ENCODE measurements at places on chromosomes 5 and 9. TPM values are rescaled to one million over a fixed set of nuclear protein-coding genes. Genes with fewer than 3 reads are reported as not detected.
A peak's percentile ranks its signal among the peaks of the same experiment; 100 is the strongest.

DNA sequence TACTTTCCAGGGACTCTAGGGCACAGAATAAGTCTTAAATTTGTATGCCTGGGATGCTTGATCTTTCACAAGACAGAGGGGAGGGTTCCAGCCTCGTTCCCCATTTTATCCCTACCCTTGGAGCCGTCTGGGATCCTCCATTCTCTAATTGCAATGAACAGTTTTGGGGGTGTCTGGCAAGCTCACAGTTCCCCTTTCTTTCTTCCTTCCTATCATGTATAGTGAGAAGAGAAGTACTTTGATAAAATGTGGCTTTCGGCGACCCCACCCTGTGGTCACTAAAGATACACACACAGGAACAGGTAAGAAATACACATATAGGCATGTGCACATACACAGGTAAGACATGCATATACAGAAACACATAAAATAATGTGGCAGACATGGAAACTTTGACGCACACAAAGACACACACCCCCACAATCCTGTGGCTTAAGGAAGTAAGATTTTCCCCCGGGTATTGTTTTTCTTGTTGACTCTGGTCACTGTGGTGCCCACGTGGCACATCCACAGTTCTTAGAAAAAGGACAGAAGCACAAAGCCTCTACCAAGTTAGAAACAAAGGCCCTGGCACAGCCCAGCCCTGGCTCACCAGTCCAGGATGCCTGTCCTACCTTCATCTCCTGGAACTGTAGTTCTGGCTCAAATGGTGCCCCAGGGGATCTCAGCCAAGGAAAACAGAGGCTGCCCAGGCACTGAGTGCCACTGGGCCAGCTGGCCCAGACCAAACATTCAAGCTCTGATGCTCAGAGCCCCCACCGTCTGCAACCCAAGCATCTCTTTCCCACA is 6.3 kb upstream of the SMU1 start:
- H3K27me3 ChIP-seq, result no peaks in the 10 kb centered on the region
- peak; percentile 51 for DNase-seq
- H3K27ac ChIP-seq, result peak overlapping the region; percentile 68
- no peak overlapping the region for H3K4me3 ChIP-seq

GRCh38 chr5:134007581-134008265 is 2.9 kb upstream of the VDAC1 start:
- H3K36me3 ChIP-seq, result peaks cover 9% of the 10 kb centered on the region

DNA sequence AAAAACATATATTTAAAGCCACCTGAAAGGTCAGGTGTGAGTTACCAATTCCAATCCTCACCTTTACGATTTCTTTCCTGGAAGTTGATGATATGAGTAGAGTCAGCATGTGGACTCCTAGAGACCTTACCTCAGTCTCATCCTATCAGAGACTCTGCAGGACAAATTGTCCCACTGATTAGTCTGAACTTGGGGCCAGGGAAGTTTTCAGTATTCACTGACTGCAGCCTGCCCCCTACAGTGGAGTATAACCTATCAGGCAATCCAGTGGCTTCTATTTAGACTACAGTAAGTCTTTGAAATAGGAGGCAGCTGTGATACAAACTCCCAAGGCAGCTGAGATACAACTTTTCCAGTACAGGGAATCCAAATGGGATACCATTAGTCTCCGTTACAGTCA is 449.4 kb upstream of the CDH10 start:
- no peaks in the 10 kb centered on the region for H3K27me3 ChIP-seq
- no peak for DNase-seq
- H3K27ac ChIP-seq, result no peak overlapping the region

- H3K36me3 ChIP-seq, result no peaks in the 10 kb centered on the region
- DNase-seq, result peak; percentile 61
- peaks cover 24% of the 10 kb centered on the region for H3K4me1 ChIP-seq
- H3K27ac ChIP-seq, result no peak overlapping the region
- H3K4me3 ChIP-seq, result peak overlapping the region; percentile 74
- peaks cover 15% of the 10 kb centered on the region for H3K27me3 ChIP-seq
These were observed 709 bp downstream of the WHRN start for GRCh38 chr9:114504341-114505186.

GRCh38 chr5:144002876-144003275 is 167.6 kb downstream of the YIPF5 start:
- H3K36me3 ChIP-seq, result no peaks in the 10 kb centered on the region
- no peak overlapping the region for H3K4me3 ChIP-seq
- H3K27me3 ChIP-seq, result no peaks in the 10 kb centered on the region
- no peaks in the 10 kb centered on the region for H3K4me1 ChIP-seq
- no peak for DNase-seq

DNA sequence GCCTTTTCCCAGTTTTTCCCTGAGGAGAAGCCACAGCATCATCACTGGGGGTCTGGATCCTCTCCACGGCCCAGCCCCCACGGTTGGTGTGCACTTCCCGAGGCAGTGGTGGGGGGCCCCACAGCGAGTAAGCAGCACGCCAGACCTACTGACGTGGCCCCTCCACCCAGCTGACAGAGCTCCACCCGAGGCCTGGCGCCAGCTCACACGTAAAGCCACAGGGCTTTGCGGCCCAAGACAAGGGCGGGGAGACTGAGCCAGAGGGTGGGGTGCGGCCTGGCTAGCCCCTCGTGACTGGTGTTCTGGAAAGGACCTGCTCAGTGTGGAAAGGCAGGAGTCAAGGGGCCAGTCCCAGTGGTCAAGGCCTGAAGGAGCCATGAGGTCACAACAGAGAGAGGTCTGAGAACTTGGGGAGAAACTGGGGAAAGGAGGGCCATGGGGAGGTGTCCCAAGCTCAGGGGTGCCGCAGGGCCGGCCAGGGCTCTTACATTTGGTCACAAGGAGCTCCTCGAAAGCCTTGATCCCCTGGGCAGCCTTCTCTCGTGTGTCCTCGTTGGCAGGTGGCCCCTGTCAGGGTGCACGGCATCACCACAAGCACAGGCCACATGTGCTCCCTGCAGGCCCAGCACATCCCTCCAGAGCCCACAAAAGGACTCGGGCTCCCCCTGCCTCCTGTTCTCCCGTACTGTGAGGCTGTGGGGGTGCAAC is 5.5 kb downstream of the SNAPC4 start:
- no peak overlapping the region for H3K27ac ChIP-seq
- no peak for DNase-seq
- no peak overlapping the region for H3K4me3 ChIP-seq
- H3K4me1 ChIP-seq, result peaks cover 17% of the 10 kb centered on the region

DNA sequence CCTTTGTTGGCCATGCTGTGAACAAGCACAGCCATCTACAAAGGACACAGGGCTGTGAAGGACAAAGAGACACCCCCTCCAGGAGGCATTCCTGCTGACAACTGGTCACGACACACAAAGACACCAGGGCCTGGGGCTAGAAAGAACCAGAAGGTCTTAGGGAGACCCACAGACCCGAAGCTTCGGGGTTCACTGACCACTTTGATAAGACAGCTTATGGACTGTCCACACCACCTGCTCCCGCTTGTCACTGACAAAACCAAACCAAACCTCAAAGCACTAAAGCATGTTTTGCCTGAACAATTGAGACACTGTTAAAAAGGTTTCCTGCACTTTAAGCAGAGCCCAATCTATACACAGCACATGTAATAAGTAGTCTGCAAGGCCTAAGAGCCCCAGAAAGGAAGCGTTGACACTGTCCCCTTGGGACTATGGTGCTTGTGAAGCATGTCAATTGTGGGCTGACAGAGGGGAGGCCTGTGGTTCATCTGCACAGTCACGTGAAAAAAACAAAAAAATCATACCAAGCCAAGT is 185.0 kb downstream of the GAPVD1 start:
- no peak overlapping the region for H3K27ac ChIP-seq
- no peak for DNase-seq
- H3K36me3 ChIP-seq, result peaks cover 6% of the 10 kb centered on the region
- H3K4me1 ChIP-seq, result no peaks in the 10 kb centered on the region

DNA sequence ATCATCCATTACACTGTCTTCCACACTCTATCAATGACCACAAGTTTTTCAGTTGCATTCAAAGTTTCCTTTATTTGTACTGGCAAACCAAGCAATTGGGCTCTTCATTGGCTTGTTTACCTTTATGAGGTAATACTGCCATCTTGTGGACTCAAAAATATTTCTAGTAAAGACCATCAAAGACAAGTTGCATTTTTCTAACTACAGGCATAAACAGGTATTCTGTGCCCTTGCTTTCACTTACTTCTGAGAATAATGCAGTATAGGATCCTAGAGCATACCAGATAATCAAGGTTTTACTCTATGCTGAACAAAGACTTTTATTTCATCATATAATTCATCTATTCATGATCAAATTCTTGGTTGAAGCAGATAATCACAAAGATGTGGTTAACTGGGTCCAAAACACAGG is 173.7 kb upstream of the POU5F2 start:
- H3K27me3 ChIP-seq, result no peaks in the 10 kb centered on the region
- no peak overlapping the region for H3K4me3 ChIP-seq
- no peaks in the 10 kb centered on the region for H3K4me1 ChIP-seq
- no peaks in the 10 kb centered on the region for H3K36me3 ChIP-seq
- H3K27ac ChIP-seq, result no peak overlapping the region

DNA sequence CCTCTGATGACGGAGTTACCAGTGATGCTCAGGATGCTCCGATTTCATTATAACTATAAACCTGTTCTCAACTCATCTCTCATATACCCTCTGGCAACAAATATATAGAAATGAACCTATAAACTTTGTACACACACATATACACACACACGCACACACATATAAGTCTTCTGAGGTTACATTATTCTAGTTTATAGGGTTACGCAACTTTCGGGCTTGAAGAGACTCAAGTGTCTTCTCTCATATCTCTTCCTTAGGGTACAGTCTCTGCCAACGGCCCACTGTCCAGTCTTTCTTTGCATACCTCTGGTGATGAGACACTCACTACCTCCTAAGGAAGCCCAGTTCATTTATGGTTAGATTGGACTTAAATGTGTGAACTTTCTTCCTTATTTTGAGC is 69.4 kb upstream of the TBC1D2 start:
- peaks cover 4% of the 10 kb centered on the region for H3K4me1 ChIP-seq
- DNase-seq, result no peak
- no peak overlapping the region for H3K4me3 ChIP-seq
- H3K27me3 ChIP-seq, result no peaks in the 10 kb centered on the region
- no peaks in the 10 kb centered on the region for H3K36me3 ChIP-seq
- no peak overlapping the region for H3K27ac ChIP-seq

DNA sequence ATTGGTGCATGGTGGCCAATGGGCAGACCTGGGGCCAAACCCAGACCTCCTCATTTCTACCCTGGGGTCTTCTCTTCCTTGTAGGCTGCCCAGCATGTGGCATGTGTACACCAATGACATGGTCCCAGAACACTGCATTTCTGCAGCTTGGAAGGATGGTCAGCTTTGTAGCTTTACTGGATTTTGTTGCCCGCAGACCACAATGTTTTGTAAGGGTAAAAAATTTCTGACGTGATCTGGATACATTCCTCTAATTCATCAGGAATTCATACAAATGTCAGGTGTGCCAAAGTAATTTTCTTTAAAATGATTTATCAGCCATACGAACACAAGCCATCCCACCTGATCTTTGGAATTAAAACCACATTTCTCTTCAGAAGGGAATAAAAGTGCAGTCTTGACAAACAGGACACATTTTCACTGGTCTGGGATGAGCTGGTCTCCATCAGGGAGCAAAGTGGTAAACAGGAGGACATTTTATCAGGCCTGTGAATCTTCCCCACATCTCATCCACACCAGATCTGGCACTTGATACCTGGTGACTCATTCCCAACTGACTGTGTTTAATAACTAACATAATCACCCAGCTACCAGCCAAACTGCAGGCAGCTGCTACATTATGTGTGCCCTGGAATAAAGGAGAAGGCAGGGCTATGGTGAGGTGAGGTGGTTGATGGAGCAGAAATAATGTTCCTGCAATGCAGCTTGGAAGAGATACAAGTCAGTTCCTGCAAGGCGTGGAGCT is 103.9 kb downstream of the SPOCK1 start:
- no peak overlapping the region for H3K27ac ChIP-seq
- H3K36me3 ChIP-seq, result no peaks in the 10 kb centered on the region
- no peaks in the 10 kb centered on the region for H3K4me1 ChIP-seq
- no peak for DNase-seq
- H3K4me3 ChIP-seq, result no peak overlapping the region

DNA sequence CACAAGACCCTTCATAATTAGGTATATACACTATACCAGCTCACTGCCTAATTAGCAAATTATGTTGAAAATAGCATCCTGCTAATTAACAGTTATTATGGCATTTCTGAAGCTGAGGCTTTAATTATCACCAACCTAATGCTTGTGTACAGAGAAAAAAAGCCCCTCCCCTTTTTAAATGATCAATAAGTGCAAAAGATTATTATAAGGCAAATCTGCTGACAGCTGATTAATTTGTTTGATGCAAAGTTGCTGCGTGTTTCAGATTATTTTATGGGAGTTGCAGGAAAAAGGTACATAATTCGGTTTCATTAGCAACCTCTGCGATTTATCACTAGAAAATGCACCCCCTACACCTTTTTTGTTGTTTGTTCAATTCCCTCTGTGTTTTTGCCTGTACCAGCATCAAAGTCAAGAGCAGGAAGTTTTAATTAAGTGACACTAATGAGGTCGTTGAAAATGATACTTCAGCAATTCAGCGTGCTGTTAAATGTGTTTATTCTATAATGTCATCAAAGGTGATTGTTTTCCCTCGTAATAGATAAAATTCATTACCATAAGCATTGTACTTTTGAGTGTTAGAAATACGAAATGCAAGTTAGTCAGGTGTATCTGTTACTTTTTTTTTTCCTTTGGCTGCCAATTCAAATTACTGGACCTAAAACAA is 170.0 kb downstream of the EBF1 start:
- H3K27me3 ChIP-seq, result peaks cover 18% of the 10 kb centered on the region
- H3K36me3 ChIP-seq, result no peaks in the 10 kb centered on the region
- H3K4me1 ChIP-seq, result no peaks in the 10 kb centered on the region
- no peak overlapping the region for H3K4me3 ChIP-seq
- DNase-seq, result no peak

- peaks cover 44% of the 10 kb centered on the region for H3K27me3 ChIP-seq
- H3K4me3 ChIP-seq, result no peak within 1 kb of the TSS
- DNase-seq, result no peak
- peaks cover 7% of the 10 kb centered on the region for H3K4me1 ChIP-seq
- H3K27ac ChIP-seq, result no peak within 1 kb of the TSS
These were observed at the start of gene SLC6A3 for GRCh38 chr5:1445313-1445688. Gene SLC6A3, minus strand, starts transcription at chr5:1445440. Its CDS starts 2,243 bp downstream, at chr5:1443197.

Gene GHR
- total RNA-seq, result not detected

Gene SPINK6
- total RNA-seq, result not detected

Gene IFNA13
- total RNA-seq, result not detected

Gene FGF1
- not detected for total RNA-seq

Gene PRLR
- not detected for total RNA-seq

Gene GABRG2
- not detected for total RNA-seq

Gene GPR150
- total RNA-seq, result 0.50 TPM

Gene WDR38
- not detected for total RNA-seq

Gene EGFLAM
- total RNA-seq, result not detected

All from activated CD4-positive, alpha-beta memory T cell treated with anti-CD3 and anti-CD28 coated beads for 36 hours (primary cell).